KG1 (cell line): ENCODE measurements at places on chromosomes 16 and 17.
A peak's percentile ranks its signal among the peaks of the same experiment; 100 is the strongest.

GRCh38 chr17:57603978-57604377 lies 141.1 kb downstream of the CCDC182 start:
- peak; percentile 22 for DNase-seq

GRCh38 chr17:81182596-81182995 lies 16.6 kb upstream of the AATK start:
- DNase-seq = no peak

- DNase-seq = no peak
Observed at GRCh38 chr16:11726008-11726407, 16.6 kb downstream of the TXNDC11 start.

- DNase-seq = no peak
Observed at GRCh38 chr17:40151414-40151963, 11.2 kb downstream of the CASC3 start.

GRCh38 chr16:363766-364490 lies 6.4 kb downstream of the MRPL28 start:
- DNase-seq = no peak

- DNase-seq = no peak
Observed at GRCh38 chr16:17356243-17356933, 114.4 kb downstream of the XYLT1 start.

- DNase-seq = no peak
Observed at GRCh38 chr17:73068322-73069153, 23.9 kb downstream of the SLC39A11 start.

DNA sequence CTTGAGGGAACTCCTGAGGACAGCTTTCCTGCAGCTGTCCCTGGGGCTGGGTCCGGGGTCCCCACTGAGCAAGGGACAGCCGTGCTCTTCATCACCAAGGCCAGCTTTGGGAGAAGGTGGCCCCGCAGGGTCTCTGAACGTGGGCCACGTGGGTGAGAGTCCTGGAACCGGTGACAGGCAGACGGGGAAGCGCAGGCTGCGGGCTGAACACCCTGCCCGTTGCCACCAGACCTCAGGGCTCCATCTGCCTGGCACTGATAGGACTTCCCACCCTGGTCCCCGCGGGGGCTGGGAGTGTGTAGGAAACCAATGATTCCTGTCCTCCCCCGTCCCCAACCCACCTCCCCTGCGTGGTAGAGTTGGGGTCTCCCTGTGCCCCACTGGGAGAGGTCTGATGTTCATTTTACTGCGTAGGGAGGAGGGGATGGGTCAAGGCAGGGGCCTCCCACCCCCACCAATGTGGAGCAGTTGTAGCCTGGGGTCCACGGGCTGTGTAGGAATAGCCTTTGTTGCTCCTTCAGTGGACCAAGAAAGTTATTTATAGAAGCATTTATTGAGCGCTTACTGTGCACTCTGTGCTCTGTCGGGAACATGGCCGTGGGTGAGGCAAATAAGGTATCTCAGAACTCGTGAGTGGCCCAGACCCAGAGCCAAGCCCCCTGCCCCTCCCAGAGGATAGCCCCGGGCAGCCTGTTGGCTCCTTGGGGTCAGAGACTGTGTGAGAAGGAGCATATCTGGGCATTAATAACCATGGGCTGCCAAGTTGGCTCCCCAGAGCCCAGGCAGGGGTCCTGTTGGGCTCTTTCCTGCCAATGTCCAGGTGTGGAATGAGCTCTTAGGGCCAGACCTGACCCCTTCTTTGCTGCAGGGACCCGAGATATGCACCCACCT lies 1.3 kb downstream of the ADGRG1 start:
- no peak for DNase-seq

DNA sequence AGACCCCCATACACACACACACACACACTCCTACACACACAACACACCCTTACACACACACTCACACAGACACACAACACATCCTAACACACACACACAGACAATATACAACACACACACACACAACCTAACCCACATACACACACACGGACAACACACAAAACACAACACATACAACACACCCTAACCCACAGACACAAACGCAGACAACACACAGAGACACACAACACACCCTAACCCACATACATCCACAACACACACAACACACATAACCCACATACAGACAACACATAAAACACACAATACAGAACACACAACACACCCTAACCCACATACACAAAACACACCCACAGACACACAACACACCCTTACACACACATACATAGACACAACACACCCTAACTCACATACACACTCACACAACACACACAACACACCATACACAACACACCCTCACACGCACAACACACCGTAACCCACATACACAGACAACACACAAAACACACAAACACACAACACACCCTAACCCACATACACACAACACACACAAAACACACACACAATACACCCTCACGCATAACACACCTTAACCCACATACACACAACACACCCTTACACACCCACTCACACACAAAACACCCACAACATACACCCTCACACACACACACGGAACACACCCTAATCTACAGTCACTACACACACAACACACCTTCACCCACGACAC lies 4.4 kb downstream of the ASGR1 start:
- DNase-seq = no peak

GRCh38 chr16:88922114-88922825 lies 54.7 kb downstream of the CBFA2T3 start:
- DNase-seq = no peak
